NCI-H2081 treated with DMSO at 0.1 percent for 48 hours (cell line): ENCODE measurements at places on chromosomes 12 and 14.

- no peak for DNase-seq
These were observed 73.9 kb downstream of the ITPK1 start for GRCh38 chr14:93041830-93042229.

GRCh38 chr12:124833693-124834122 is 30.0 kb downstream of the SCARB1 start:
- DNase-seq: peak; percentile 74

- DNase-seq: no peak
These were observed 99.6 kb downstream of the DYRK2 start for GRCh38 chr12:67747869-67748742.

DNA sequence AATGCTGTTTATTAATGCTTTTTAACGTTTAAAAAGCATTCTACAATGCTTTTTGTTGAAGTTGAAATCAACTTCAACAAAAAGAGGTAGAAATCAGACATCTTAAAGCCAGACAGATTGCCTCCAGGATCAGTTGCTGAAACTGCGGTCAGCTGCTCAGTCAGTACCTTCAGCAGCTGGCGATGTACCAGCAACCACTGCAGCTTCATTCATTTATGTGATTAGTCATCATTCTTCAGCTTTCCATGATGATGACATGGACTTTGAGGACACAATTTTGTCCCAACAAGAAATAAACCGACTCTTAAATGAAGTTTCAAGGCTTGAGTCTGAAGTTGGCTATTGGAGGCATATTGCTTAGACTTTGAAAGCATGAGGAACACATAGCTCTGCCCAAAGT is 31.5 kb upstream of the NUAK1 start:
- no peak for DNase-seq

- no peak for DNase-seq
These were observed 43.8 kb upstream of the PPM1H start for GRCh38 chr12:62978768-62979167.
